SJCRH30 (cell line): ENCODE measurements at places on chromosomes 12 and 14. TPM values are rescaled to one million over a fixed set of nuclear protein-coding genes. Genes with fewer than 3 reads are reported as not detected.

DNA sequence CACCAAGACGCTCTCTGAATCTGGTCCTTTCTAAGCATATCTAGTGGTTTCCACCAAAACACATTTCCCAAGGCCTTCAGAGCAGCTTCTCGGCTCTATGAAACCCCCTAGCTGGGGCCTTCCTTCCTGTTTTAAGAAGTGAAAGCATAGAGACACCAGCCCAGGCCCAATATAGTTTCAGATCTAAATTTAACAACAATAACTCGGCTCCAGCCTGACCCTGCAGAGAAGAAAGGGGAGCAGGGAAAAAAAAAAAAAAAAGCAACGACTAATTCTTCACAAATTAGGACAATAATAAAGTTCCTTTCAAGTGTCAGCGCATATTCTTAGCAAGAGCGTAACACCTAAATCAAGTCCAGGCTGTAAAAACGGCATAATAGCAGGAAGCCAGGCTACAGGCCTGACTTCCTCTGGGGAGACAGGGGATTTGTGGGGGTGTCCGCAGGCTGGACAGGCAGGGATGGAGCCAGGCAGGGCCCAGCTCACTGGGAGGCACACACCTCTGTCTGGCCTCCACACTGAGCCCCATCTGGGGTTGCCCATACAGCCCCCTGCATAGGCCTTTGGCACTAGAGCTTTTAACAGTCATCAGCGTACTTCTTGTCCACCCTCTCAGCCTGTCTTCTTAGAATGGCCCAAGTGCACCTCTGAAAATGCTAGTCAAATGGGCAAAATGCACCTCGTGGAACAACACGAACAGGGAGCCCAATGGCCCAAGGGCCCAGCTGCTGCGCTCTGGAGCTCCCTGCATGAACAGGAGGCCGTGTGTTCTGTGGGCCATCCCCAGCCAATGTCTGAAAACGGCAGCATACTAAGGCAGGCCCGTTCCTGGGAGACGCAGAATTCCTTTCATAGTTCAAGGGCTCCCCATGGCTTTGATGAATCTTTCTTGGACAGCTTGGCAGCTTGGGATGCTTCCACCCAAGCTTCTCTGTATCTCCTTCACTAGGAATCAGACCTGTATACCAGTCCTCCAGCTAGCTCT is 772.9 kb downstream of the MED13L start:
- DNase-seq, result no peak
- no peaks in the 10 kb centered on the region for H3K4me1 ChIP-seq
- no peak overlapping the region for H3K27ac ChIP-seq
- no peaks in the 10 kb centered on the region for H3K36me3 ChIP-seq
- no peaks in the 10 kb centered on the region for H3K27me3 ChIP-seq

DNA sequence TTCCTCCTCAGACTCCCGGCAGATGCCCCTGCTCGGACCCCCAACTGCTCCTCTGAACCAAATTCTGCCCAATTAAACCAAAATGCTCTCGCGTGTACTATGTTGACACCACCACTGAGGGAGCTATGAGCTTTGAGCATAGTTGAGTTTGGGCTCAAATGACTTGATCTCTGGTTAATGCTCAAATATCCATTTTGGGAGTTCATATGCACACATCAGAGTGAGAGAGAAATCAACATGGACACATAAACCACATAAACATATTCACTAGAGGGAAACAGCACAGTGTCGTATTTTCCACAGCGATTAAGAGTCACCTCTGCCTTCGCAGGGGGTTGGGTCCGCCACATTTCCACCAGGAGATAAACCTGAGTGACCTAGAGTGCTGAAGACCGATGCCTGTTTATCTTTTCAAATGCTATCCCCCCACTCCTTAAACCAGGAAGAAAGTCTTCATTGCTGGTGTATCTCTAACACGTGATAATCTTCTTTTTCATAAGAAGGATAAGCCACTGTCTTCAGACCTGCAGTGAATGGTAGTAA is 59.4 kb upstream of the FOXN3 start:
- H3K27me3 ChIP-seq, result no peaks in the 10 kb centered on the region
- H3K36me3 ChIP-seq, result no peaks in the 10 kb centered on the region
- H3K4me3 ChIP-seq, result no peak overlapping the region

The PIANP gene
- 0.15 and 0.28 TPM in 2 replicates for total RNA-seq

The EMP1 gene
- 3.4 and 7.5 TPM in 2 replicates for total RNA-seq

- no peaks in the 10 kb centered on the region for H3K4me1 ChIP-seq
- H3K36me3 ChIP-seq, result peaks cover 78% of the 10 kb centered on the region
- DNase-seq, result no peak
- H3K4me3 ChIP-seq, result no peak overlapping the region
- H3K27me3 ChIP-seq, result no peaks in the 10 kb centered on the region
Measured at GRCh38 chr12:76074701-76075336, 9.7 kb downstream of the NAP1L1 start.
